ENCODE measurements at places on chromosomes 12 and 14. TPM values are rescaled to one million over a fixed set of nuclear protein-coding genes. Genes with fewer than 3 reads are reported as not detected.

TBX3 gene
- 1.5 TPM for total RNA-seq

AQP6 gene
- 0.25 TPM for total RNA-seq

TGFB3 gene
- 21.4 TPM for total RNA-seq

LALBA gene
- total RNA-seq: not detected

FBXO21 gene
- 117 TPM for total RNA-seq

FAM186B gene
- total RNA-seq: not detected

IRF9 gene
- 10.8 TPM for total RNA-seq

RNASE7 gene
- total RNA-seq: not detected

INSM2 gene
- 0.25 TPM for total RNA-seq

LUM gene
- 16.7 TPM for total RNA-seq

ANKRD52 gene
- total RNA-seq: 11.3 TPM

APOF gene
- total RNA-seq: not detected

AKAP3 gene
- total RNA-seq: 1.5 TPM

OVCH1 gene
- total RNA-seq: 0.25 TPM

E2F7 gene
- total RNA-seq: 1.5 TPM

WNT1 gene
- total RNA-seq: not detected

ETFBKMT gene
- 1.5 TPM for total RNA-seq

GALNT6 gene
- 0.49 TPM for total RNA-seq

PLXNC1 gene
- 74.3 TPM for total RNA-seq

SLC35E3 gene
- total RNA-seq: 5.7 TPM

LTBR gene
- total RNA-seq: 0.98 TPM

ADAMTS20 gene
- 0.25 TPM for total RNA-seq

FGF6 gene
- not detected for total RNA-seq

TMTC2 gene
- 23.4 TPM for total RNA-seq

MLF2 gene
- 102 TPM for total RNA-seq

C3AR1 gene
- total RNA-seq: 0.49 TPM

CACNA2D4 gene
- not detected for total RNA-seq

ASB2 gene
- not detected for total RNA-seq

ACOT6 gene
- not detected for total RNA-seq

SYCP3 gene
- total RNA-seq: 0.49 TPM

SERPINA1 gene
- total RNA-seq: 1.5 TPM

PMCH gene
- total RNA-seq: not detected

ST8SIA1 gene
- 16.0 TPM for total RNA-seq

ARHGEF40 gene
- total RNA-seq: 15.0 TPM

PTMS gene
- 93.7 TPM for total RNA-seq

SLC5A8 gene
- total RNA-seq: 2.2 TPM

POTEG gene
- total RNA-seq: not detected

MIP gene
- total RNA-seq: not detected

PLA2G1B gene
- total RNA-seq: 1.2 TPM

CLEC2A gene
- total RNA-seq: 0.25 TPM

NCOR2 gene
- total RNA-seq: 20.7 TPM

P2RX2 gene
- total RNA-seq: not detected

KERA gene
- total RNA-seq: 1.2 TPM

PRICKLE1 gene
- total RNA-seq: 16.2 TPM

CD9 gene
- total RNA-seq: 22.1 TPM

NCKAP5L gene
- 9.3 TPM for total RNA-seq

SIX4 gene
- 0.49 TPM for total RNA-seq

KCNJ8 gene
- 4.2 TPM for total RNA-seq

HCAR2 gene
- not detected for total RNA-seq

EAPP gene
- total RNA-seq: 44.5 TPM

SLC39A9 gene
- 66.6 TPM for total RNA-seq

SERPINA3 gene
- 0.74 TPM for total RNA-seq

Measured in temporal lobe (tissue), 4 donors.